ENCODE measurements at places on chromosomes 1 and 21. TPM values are rescaled to one million over a fixed set of nuclear protein-coding genes. Genes with fewer than 3 reads are reported as not detected.

SEMA4A gene
- total RNA-seq, result 4.7 TPM

WDR64 gene
- total RNA-seq, result not detected

SPRR2E gene
- not detected for total RNA-seq

DPT gene
- total RNA-seq, result 1.9 TPM

DISP3 gene
- 0.09 TPM for total RNA-seq

FAM72B gene
- total RNA-seq, result 8.6 TPM

OR2L13 gene
- total RNA-seq, result not detected

MAEL gene
- not detected for total RNA-seq

DNA sequence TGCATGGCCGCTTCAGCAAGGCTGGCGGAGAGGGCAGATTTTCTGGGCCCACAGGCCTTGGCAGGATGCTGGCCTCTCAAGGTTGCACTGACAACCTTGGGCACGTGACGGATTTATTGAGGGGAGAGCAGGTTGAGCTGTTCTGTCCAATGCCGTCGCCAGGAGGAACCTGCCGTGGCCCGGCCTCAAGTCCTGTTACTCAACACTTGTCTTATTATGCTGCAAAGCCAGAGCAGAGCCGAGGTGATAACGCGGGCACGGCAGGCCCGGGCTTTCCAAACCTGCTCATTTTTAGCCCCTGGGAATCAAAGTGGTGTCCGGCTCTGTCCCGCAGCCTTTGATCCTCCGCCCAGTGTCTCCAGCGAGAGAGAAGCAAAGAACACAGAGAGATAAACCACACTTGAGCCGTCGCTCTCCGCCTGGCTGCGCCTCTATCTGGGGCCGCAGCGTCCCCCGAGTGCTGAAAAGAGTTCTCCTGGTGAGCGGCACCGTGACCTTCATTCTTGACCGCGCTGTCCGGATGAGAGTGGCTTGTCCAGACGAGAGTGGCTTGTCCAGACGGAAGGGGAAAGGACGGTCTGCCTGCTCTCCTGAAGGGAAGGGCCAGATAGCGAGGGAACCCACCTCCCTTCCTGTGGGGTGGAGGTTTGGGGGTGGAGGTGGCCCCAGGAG lies 162.3 kb upstream of the ARHGEF16 start:
- no peak for DNase-seq
- H3K27me3 ChIP-seq, result no peaks in the 10 kb centered on the region
- H3K27ac ChIP-seq, result no peak overlapping the region
- no peaks in the 10 kb centered on the region for H3K4me1 ChIP-seq

GRCh38 chr21:44414291-44415072 lies 40.8 kb upstream of the LRRC3 start:
- no peak overlapping the region for H3K4me3 ChIP-seq
- no peaks in the 10 kb centered on the region for H3K36me3 ChIP-seq
- no peaks in the 10 kb centered on the region for H3K4me1 ChIP-seq
- no peak for DNase-seq
- no peak overlapping the region for H3K27ac ChIP-seq

GRCh38 chr21:32065654-32066053 lies 192.8 kb downstream of the HUNK start:
- no peak overlapping the region for H3K4me3 ChIP-seq
- no peaks in the 10 kb centered on the region for H3K27me3 ChIP-seq
- H3K36me3 ChIP-seq, result no peaks in the 10 kb centered on the region
- no peaks in the 10 kb centered on the region for H3K4me1 ChIP-seq

GRCh38 chr1:47679826-47680225 lies 242.0 kb downstream of the FOXD2 start:
- H3K36me3 ChIP-seq, result peaks cover 10% of the 10 kb centered on the region
- H3K27ac ChIP-seq, result no peak overlapping the region
- H3K27me3 ChIP-seq, result no peaks in the 10 kb centered on the region
- no peak for DNase-seq
- H3K4me1 ChIP-seq, result no peaks in the 10 kb centered on the region

DNA sequence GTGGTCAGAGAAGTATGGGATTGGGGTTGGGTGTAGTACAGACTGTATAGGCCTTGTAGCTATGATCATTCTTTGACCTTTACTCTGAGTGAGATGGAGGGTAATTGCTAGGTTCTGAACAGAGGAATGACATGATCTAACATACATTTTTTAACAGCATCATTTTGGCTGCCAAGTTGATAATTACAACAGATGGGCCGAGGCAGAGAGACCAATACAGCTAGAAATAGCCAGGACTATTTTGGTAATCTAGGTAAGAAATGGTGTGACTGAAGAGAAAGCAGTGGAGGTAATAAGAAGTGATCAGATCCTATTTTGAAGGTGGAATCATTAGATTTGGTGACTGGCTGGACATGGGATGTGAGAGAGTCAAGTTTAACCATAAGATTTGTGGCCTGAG lies 43.5 kb downstream of the RPAP2 start:
- peaks cover 9% of the 10 kb centered on the region for H3K4me1 ChIP-seq
- H3K36me3 ChIP-seq, result peaks cover 37% of the 10 kb centered on the region
- H3K4me3 ChIP-seq, result no peak overlapping the region

- peaks cover 14% of the 10 kb centered on the region for H3K4me1 ChIP-seq
- no peaks in the 10 kb centered on the region for H3K36me3 ChIP-seq
- DNase-seq, result no peak
- H3K27ac ChIP-seq, result no peak overlapping the region
Measured at GRCh38 chr1:85406081-85406480, 58.9 kb downstream of the DDAH1 start.

GRCh38 chr1:246703581-246703980 lies 20.6 kb upstream of the SCCPDH start:
- no peaks in the 10 kb centered on the region for H3K27me3 ChIP-seq
- H3K4me1 ChIP-seq, result peaks cover 31% of the 10 kb centered on the region
- H3K27ac ChIP-seq, result peak overlapping the region; percentile 85
- DNase-seq, result no peak
- H3K4me3 ChIP-seq, result no peak overlapping the region

DNA sequence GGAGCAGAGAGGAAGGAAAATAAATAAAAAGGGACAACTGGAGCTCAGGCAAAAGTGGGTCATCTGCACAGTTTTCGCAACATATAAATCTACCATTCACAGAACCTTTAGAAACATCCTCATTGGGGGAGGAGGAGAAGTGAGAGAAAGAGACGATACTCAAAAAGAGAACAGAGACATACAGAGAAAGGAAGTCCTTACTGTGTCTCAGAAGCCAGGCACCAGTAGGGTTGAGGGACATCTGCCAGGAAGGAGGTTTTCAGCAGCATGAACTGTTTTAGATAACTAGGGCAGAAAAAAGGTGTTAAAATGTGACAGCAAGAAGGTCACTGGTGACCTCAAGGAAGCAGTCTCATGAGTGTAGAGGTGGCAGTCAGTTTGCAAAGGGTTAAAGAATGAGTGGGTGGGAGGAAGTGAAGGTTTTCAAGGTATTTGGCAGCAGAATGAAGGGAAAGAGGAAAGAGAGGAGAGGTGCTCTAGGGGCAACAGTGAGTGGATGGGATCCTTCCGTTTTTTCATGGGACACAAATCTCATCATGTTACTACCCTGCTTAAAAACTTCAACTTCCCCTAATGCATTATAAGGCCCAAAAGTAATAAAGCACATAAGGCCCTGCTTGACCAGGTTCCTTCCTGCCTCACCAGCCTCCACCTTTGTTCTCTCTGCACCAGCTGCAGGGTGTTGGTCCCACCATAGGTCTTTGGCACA lies 9.5 kb downstream of the JAK1 start:
- no peaks in the 10 kb centered on the region for H3K36me3 ChIP-seq
- no peak for DNase-seq
- no peak overlapping the region for H3K27ac ChIP-seq
- H3K4me1 ChIP-seq, result peaks cover 22% of the 10 kb centered on the region
- no peaks in the 10 kb centered on the region for H3K27me3 ChIP-seq
- no peak overlapping the region for H3K4me3 ChIP-seq

GRCh38 chr1:77513839-77514763 lies 168.4 kb downstream of the ZZZ3 start:
- no peaks in the 10 kb centered on the region for H3K27me3 ChIP-seq
- H3K36me3 ChIP-seq, result no peaks in the 10 kb centered on the region
- no peak overlapping the region for H3K27ac ChIP-seq
- H3K4me1 ChIP-seq, result no peaks in the 10 kb centered on the region
- no peak for DNase-seq

DNA sequence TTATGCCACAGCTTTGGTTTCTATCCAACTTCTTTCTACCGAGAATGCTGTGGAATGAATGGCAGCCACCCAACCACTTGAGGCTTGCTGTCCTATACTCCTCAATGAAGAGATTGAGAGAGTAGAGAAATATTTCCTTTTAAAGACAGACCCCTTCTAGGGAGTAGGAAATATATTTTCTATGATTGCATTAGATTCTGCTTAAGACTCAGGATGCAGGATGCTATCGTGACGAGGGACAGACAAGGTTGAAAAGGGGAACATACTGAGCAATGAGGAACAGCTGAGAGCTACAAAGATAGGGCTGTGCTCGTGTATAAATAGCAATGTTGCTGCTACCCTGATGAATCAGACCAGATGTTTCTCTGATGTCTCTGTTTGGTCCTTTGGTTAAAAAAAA lies 7.1 kb upstream of the RASAL2 start:
- no peak overlapping the region for H3K4me3 ChIP-seq
- H3K36me3 ChIP-seq, result no peaks in the 10 kb centered on the region
- no peak overlapping the region for H3K27ac ChIP-seq
- no peaks in the 10 kb centered on the region for H3K4me1 ChIP-seq
- no peaks in the 10 kb centered on the region for H3K27me3 ChIP-seq

DNA sequence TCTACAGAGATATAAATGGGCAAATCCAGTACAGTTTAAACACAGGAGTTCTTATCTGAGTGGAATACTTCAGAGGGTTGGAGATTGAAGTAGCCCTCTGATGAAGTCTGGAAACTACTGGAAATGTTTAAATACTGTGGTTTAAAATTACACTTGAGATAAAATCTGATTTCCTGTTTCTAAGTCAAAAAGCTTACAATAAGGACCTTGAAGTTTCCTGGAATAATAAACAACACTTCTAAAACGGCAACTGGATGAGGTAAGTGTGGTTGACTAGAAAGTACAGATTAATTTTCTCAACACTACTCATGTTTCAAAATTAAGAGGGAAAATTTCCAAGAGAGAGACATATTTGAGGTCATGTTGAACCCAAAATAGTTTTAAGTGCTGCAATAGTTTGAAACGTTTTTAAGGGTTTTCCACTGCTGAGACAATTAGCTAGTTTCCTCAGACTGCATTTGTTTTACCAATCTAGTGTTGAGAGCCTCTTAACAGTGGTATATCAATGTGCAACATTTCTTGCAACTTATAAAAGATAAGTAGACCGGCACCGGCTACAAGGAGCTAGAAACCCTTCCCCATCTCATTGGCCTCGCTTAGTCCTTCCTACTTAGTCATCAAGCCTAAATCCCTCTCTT lies 27.4 kb downstream of the KCNA3 start:
- peaks cover 16% of the 10 kb centered on the region for H3K27me3 ChIP-seq
- no peak overlapping the region for H3K27ac ChIP-seq
- no peak for DNase-seq

DNA sequence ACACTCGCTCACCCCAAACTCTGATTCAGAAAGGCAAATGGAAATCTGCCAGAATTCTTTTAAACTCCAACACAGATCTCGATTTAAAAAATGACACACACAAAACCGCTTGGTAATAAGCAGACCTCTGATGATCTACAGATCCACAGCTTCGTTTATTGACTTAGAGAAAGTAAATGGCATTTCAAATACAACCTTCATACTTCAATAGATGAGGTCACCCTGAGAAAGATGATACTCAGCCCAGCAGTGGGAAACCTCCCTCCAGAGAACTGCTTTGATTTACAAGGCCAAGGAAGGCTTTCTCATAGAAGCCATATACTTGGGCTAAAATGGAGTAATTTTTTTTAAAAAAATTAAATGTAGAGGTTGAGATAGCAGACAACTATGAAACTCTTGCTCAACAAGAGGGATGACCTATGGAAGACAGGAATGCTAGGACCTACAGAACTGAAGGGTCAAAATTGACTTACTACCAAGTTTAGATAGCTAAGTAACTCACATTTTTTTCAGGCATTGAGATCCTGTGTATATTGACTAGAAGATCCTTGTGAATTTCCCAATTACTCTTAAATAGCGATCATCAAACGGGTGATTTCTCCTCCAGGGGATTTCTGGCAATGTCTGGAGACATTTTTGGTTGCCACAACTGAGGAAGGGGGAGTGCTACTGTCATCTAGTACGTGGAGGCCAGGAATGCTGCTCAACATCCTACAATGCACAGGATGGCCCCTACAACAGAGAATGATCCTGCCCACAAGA lies 143.9 kb downstream of the CLIC6 start:
- peaks cover 61% of the 10 kb centered on the region for H3K4me1 ChIP-seq
- peak; percentile 57 for DNase-seq
- H3K4me3 ChIP-seq, result peak overlapping the region; percentile 9
- H3K36me3 ChIP-seq, result peaks cover 46% of the 10 kb centered on the region

DNA sequence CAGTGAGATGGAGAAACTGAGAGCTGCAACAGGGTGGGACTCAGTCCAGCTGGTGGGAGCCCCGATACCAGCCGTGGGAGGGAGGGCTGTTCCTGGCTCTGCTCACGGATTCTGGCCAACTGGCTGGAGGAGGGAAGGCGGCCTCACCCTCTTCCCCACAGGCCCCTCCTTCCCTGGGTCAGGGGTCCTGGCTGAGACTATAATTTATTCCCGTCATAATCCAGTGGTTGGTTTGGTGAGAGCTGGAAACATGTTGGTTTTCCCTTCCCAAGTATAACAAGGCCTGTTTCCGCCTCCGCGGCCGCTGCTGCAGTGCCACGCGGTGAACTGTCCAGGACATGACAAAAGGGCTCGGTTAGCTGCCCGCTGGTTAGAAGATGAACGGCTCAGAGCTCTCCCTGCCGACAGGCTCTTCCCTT lies 10.0 kb downstream of the PTPRF start:
- H3K27ac ChIP-seq, result no peak overlapping the region
- DNase-seq, result no peak
- H3K27me3 ChIP-seq, result no peaks in the 10 kb centered on the region
- H3K4me3 ChIP-seq, result no peak overlapping the region
- H3K4me1 ChIP-seq, result peaks cover 25% of the 10 kb centered on the region

GRCh38 chr1:32339363-32339978 lies 3.4 kb upstream of the MARCKSL1 start:
- H3K4me1 ChIP-seq, result no peaks in the 10 kb centered on the region
- no peaks in the 10 kb centered on the region for H3K27me3 ChIP-seq
- H3K27ac ChIP-seq, result no peak overlapping the region
- H3K4me3 ChIP-seq, result no peak overlapping the region
- DNase-seq, result no peak

- peak within 1 kb of the TSS; percentile 81 for H3K4me3 ChIP-seq
- no peaks in the 10 kb centered on the region for H3K27me3 ChIP-seq
- H3K27ac ChIP-seq, result peak within 1 kb of the TSS; percentile 85
- H3K4me1 ChIP-seq, result peaks cover 18% of the 10 kb centered on the region
- DNase-seq, result peak; percentile 96
Measured at GRCh38 chr1:167936930-167937708, at the start of gene MPC2. Gene MPC2 (minus strand): TSS chr1:167937072. CDS start chr1:167935841, 1,231 bp downstream.

DNA sequence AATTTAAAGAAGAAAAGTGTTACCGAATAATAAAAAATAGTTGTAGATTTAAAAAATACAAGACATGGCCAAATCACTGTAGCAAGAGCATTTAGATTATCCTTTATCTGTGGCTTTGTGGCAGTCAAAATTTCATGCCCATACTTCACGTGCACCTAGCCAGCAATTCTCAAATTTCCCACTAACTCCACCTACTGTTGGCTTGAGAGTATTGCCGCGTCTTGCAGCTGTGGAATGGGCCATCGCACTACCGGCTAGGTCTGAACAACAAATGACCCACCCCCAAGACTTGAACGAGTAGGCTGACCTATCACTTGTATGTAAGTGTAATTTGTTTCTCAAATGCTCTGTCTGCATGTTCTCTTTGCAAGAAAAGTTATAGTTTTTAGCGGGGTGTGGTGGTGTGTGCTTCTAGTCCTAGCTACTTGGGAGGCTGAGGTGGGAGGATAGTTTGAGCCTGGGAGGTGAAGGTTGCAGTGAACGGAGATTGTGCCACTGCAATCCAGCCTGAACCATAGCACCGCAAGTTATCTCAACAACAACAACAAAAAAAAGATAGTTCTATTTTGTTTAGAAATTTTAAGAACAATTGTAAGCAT lies 4.1 kb downstream of the KRTAP13-4 start:
- DNase-seq, result peak; percentile 67
- H3K4me1 ChIP-seq, result peaks cover 6% of the 10 kb centered on the region
- H3K27ac ChIP-seq, result no peak overlapping the region
- no peaks in the 10 kb centered on the region for H3K36me3 ChIP-seq
- H3K27me3 ChIP-seq, result peaks cover 89% of the 10 kb centered on the region

Data from MCF 10A (cell line).